Ovary (tissue), 10 donors: ENCODE measurements at places on chromosomes 7 and 10.

DNA sequence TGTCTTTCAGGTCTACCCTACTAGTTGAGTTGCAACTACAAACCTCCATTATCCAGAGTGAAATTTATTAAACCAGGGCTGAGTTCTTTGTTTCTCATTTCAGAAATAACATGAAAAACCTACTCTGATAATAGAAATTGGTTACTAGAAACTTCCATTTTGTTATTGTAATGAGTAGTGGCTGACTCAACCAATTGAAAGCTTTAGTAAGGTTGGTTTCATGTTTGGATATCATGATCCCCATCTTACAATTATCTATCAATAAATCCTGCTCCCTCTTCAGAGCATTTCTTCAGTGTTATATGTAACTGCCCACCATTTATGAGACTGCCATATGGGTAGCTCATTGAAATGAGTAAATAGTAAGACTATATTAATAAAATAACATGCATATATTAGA, 16.9 kb downstream of the MDFIC start:
- H3K36me3 ChIP-seq: no peaks in the 10 kb centered on the region
- no peaks in the 10 kb centered on the region for H3K4me1 ChIP-seq
- H3K4me3 ChIP-seq: no peak overlapping the region
- no peaks in the 10 kb centered on the region for H3K27me3 ChIP-seq
- no peak overlapping the region for H3K27ac ChIP-seq
- no peak for DNase-seq

DNA sequence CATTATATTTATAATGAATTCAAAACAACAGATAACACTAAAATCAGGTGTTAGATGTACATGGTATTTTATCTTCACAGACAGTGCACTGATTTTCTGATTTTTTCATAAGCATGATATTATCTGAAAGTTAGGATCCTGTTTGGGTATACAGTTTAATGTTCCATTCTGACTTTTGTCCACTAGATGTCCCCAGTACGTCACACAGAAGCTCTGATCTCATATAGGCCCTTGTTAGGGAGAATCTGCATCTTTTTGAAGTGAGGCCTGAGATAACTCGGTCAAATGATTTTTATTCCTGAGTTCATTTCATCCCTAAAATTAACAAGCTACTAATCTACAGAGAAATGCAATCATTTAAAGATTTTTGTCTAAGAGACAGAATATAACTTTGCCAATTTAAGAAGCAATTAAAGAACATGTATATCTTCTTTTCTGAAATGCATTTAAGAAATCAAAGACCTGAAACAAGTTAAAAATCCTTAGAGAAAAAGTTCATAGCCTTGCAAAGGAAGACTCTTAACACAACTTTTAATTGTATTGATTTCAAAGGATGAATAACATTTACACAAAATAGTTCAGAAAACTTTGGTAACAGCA, 72.0 kb upstream of the TES start:
- no peaks in the 10 kb centered on the region for H3K27me3 ChIP-seq
- no peak overlapping the region for H3K27ac ChIP-seq
- H3K4me1 ChIP-seq: no peaks in the 10 kb centered on the region
- DNase-seq: no peak
- H3K36me3 ChIP-seq: no peaks in the 10 kb centered on the region

DNA sequence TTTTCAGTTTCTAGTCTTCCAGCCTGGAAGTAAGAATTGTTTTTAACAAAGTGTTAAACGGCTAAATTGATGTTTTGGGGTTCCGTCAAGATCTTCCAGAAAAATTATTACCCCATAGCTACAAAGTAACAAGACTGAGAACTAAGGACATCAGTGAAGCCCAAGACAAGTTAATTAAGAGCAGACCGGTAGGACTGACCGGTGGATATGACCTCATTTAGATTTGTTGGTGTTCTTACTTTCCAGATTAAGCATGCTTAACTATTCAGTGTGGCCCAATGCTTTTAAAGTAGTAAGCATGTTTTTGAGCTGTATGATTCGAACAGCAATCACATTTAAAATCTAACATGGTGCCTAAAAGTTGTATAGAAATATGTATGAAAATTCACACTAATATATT, 73.1 kb upstream of the RPA3 start:
- H3K27me3 ChIP-seq: no peaks in the 10 kb centered on the region

DNA sequence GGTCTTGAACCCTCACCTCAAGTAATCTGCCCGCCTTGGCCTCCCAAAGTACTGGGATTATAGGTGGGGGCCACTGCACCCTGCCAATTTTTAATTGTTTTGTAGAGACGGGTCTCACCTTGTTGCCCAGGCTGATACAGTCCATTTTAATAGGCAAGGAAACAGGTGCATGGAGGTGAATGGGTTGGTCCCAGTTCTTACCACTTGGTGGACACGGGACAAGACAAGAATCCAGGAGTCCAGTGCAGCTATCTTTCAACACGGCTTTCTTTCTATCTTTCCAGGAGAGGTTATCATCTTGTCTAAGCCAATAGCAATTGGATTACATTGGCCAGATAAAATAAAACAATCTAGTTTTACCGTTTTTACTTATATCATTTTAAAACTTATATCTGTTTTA, 23.8 kb downstream of the TCF7L2 start:
- DNase-seq: no peak
- no peak overlapping the region for H3K27ac ChIP-seq
- no peak overlapping the region for H3K4me3 ChIP-seq
- H3K27me3 ChIP-seq: no peaks in the 10 kb centered on the region
- H3K4me1 ChIP-seq: peaks cover 9% of the 10 kb centered on the region
- no peaks in the 10 kb centered on the region for H3K36me3 ChIP-seq

GRCh38 chr10:121339114-121339513, 259.1 kb downstream of the FGFR2 start:
- DNase-seq: no peak
- no peaks in the 10 kb centered on the region for H3K4me1 ChIP-seq
- no peaks in the 10 kb centered on the region for H3K36me3 ChIP-seq
- H3K27me3 ChIP-seq: no peaks in the 10 kb centered on the region
- H3K27ac ChIP-seq: no peak overlapping the region

DNA sequence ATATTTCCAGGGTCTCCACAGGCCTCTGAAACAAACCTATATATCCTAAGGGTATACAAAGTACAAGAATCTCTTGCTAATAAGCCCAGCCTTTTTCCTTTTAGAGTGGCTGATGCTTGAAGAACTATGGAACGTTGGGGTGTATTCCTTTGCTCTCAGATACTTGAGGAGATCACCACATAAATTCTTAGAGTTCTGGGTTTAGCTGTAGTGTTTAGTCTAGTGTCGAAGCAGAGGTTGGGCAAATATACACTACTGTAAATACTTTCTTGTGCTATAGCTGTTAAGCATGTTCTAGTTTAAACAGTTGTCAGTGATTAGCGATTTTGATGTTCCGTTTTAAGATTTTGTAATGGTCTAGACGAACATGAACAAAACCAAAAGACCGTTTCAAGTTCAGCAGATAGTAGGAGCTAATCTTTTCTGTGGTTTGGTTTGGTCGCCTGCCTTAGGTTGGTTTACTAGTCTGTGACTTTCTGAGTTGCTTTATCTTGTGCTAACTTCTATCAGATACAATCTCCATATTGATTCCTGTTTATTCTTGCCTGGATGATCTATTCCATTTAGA, 229.6 kb downstream of the NSUN6 start:
- no peaks in the 10 kb centered on the region for H3K27me3 ChIP-seq
- H3K4me3 ChIP-seq: no peak overlapping the region
- H3K4me1 ChIP-seq: no peaks in the 10 kb centered on the region
- H3K36me3 ChIP-seq: no peaks in the 10 kb centered on the region

- no peaks in the 10 kb centered on the region for H3K4me1 ChIP-seq
- no peak for DNase-seq
- no peaks in the 10 kb centered on the region for H3K27me3 ChIP-seq
Measured at GRCh38 chr7:71015252-71015900, 116.6 kb upstream of the GALNT17 start.

DNA sequence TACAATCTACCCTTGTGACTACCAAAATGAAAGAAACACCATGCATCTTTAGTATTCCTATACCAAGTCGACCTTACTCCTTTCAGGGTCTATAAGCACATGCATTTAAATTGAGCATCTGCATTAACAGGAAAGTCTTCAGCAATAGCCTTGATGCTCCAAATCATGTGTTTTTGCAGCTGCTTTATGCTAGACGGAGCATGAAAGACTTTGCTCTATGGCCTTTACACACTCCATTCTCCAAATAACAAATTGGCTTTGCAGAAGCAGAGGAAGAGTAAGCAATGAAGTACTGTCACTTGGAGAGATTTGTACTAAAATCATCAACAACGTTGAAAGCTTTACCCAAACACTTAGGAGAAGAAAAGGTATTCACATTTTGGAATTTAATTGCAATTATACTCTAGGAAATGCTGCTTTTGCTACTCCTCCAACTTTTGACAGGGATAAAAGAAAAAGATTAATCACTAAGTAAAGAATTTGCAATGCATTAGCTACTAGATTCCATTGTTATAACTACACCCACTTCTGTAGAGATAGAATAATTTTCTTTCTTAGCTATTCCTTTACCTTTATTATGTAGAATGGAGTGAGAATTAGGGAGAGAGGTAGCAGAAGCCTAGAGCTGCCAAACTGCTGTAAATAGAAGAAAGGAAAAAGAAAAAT, 131.8 kb downstream of the SEMA3E start:
- no peaks in the 10 kb centered on the region for H3K27me3 ChIP-seq
- H3K4me3 ChIP-seq: no peak overlapping the region
- no peak overlapping the region for H3K27ac ChIP-seq
- H3K36me3 ChIP-seq: no peaks in the 10 kb centered on the region
- H3K4me1 ChIP-seq: no peaks in the 10 kb centered on the region

- no peak for DNase-seq
- no peak overlapping the region for H3K4me3 ChIP-seq
- H3K4me1 ChIP-seq: peaks cover 7% of the 10 kb centered on the region
- no peak overlapping the region for H3K27ac ChIP-seq
Measured at GRCh38 chr10:30063099-30063498, 3.7 kb upstream of the JCAD start.

GRCh38 chr10:77633376-77633775, 4.2 kb downstream of the KCNMA1 start:
- peaks cover 1% of the 10 kb centered on the region for H3K4me1 ChIP-seq
- no peaks in the 10 kb centered on the region for H3K36me3 ChIP-seq
- H3K27me3 ChIP-seq: no peaks in the 10 kb centered on the region

DNA sequence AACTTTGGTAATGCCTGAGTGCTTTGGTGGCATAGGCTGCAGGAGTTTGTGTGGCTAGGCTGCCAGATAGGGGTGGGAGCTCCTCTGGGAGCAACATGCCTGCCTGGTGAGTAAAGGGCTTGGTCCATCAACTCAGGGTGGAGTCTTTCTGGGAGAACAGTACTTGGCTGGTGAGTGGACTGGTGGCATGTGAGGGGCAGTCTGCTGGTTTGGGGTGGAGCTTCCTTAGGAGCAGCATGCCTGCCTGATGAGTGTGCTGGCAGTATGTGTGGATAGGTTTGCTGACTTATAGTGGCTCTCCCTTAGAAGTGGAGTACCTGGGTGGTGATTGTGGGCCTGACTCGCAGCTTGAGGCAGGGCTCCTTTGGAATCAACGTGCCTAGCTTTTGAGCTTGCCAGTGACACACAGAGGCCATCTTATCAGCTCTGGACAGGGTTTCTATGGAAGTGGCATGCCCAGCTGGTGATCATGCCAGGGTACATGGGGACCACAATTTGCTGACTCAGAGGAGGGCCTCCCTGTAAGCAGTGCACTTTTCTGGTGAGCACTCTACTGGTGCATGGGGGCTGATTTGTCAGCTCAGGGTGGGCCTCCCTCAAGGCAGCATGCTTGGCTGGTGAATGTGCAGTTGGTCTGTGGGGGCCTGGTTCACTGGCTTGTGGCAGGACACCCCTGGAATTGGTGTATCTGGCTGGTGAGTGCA, 35.0 kb upstream of the SRI start:
- no peak for DNase-seq
- no peaks in the 10 kb centered on the region for H3K36me3 ChIP-seq
- H3K4me1 ChIP-seq: no peaks in the 10 kb centered on the region
- no peak overlapping the region for H3K27ac ChIP-seq

DNA sequence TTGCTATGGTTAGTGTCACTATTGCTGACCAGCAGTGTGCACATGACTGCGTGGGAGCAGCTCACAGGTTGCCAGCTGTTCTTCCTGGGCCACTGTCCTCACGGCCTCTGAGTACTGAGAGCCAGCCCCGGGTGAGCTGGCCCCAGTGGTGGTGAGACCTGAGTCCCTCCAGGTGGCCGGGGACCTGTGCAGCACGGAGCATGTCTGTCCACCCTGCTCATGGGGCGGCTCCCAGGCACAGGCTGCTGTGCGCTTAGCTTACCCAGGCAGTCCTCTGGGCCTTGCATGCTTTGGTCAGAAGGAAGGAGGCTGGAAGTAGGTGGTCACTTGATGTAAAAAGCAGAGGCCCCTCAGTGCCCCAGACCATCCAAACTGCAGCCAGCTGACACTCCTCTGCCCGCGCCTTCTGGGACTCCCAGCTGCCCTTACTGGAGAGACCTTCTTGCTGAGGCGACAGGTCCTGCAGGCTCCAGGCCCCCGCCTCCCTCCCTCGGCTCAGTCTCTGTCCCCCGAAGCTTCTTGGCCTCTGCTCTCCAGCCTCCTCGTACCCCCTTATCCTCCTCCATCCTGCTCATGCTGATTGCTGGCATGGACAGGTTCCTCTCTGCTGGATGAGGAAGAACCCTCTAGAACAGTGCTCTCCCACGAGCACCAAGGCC, 30.9 kb upstream of the DPYSL4 start:
- H3K27ac ChIP-seq: no peak overlapping the region
- H3K4me1 ChIP-seq: no peaks in the 10 kb centered on the region
- no peak overlapping the region for H3K4me3 ChIP-seq
- DNase-seq: peak; percentile 13
- no peaks in the 10 kb centered on the region for H3K27me3 ChIP-seq

DNA sequence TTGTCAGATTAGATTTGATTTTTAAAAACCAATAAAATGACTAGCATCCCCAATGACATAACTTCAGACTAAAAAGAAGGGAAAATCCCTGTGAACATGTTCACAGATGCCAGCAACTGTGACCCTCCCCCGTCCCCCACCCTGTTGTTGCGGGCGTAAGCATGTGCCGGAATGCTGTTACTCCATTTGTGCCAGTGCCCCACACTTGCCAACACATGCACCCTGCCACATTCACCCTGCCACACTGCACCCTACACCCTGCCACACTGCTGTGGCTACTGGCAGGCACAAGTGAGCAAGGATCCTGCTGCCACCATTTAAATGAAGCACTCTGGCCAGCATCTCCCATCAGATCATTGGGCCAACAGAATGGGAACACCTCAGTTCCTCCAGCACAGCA, 540.2 kb downstream of the GRID1 start:
- no peaks in the 10 kb centered on the region for H3K4me1 ChIP-seq
- no peak overlapping the region for H3K4me3 ChIP-seq
- no peak overlapping the region for H3K27ac ChIP-seq
- H3K27me3 ChIP-seq: no peaks in the 10 kb centered on the region

DNA sequence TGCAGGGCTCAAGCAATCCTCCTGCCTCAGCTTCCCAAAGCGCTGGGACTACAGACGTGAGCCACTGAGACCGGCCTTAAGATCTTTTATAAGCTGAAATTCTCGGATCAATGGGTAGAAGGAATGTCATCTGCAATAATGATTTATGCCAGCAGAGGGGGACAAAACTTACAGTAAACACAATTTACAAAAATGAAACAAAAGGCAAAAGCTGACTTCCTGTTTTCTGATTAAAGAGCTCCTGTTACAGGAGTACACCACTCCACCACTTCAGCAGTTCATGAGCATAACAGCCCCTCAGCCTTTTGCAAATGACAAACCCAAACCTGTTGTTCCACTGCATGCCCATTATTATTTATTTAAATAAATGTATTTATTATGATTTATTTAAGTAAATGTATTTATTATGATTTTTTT, 88.5 kb upstream of the ATP6V0A4 start:
- no peaks in the 10 kb centered on the region for H3K36me3 ChIP-seq
- H3K4me1 ChIP-seq: peaks cover 2% of the 10 kb centered on the region
- DNase-seq: no peak
- H3K27ac ChIP-seq: no peak overlapping the region
